ENCODE measurements at places on chromosomes 12 and 14.
A peak's percentile ranks its signal among the peaks of the same experiment; 100 is the strongest.

DNA sequence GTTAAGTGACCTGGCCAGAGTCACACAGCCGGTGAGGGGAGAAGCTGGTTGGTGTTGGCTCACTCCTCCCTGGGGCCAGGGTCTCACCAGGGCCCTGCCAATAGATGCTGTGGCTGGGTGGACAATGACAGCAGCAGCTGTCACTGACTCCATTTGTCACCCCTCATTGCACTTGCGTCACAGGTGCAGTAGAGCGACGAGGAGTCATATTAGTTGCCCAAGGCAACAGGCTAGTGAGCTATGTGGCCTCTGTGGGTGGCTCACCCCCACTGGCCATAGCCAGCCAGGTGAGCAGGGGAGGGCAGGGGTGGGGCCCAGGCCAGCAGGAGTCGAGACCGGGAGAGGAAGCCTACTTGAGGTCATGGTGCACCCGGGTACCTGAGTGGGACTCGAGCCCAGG is 9.7 kb downstream of the SLC25A47 start:
- no peak for DNase-seq

DNA sequence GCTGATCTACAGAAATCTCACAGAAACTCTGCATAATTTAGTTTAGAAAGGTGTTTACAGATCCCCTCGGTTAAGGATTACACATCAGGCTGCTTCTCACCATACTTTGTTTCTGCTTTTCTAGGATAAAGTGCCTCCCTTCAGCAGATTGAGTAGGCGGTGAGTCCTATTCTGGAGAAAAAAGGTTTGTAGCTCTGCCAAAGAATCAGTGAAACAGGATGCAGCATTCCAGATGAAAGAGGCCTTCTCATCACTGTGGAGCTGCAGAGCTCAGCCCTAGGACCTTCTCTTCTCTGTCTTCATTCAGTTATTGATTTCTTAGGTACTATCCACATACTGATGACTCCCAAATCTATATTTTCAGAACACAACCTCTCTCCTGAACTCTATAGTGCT is 155.5 kb upstream of the KRR1 start:
- no peak for DNase-seq

- DNase-seq, result no peak
Observed at GRCh38 chr12:20268771-20269170, 99.6 kb upstream of the PDE3A start.

GRCh38 chr12:46406352-46407027 is 33.9 kb upstream of the SLC38A2 start:
- no peak for DNase-seq

- DNase-seq, result no peak
Observed at GRCh38 chr12:130424858-130425697, 87.4 kb downstream of the PIWIL1 start.

- no peak for DNase-seq
Observed at GRCh38 chr12:108831309-108831991, 25.9 kb downstream of the SSH1 start.

DNA sequence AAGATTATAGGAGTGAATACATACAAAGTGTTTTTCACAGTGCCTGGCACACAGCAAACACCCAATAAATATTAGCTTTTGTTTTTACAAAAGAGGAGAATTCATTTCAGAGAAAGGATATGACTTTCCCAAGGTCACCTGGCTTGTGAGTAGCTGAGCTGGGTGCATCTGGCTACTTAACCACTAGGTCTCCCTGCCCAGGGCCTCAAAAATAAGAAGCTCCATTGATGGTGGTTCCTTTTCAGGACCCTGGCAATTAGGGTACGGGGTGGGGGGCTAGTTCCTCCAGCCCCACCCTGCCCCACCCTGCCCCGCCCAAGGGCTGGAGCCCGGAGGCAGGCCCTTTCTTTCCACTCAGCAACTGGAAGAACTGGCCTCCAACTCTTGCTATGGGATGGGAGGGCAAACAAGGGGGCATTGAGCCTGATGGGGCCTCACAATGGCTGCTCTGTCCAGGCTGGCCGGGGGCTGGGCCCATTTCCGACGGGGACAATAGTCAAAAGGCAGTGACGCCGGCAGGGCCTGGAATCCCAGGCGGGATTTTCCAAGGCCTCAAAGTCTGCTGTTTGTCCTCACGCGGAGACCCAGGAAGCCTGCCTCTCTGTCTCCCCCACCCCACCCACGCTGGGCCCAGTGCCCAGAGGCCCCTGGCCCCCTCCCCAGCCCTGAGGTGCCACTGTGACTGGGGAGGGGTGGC is 8.2 kb upstream of the ATG101 start:
- DNase-seq, result no peak

- no peak for DNase-seq
Observed at GRCh38 chr14:64870160-64870559, 9.5 kb downstream of the SPTB start.

DNA sequence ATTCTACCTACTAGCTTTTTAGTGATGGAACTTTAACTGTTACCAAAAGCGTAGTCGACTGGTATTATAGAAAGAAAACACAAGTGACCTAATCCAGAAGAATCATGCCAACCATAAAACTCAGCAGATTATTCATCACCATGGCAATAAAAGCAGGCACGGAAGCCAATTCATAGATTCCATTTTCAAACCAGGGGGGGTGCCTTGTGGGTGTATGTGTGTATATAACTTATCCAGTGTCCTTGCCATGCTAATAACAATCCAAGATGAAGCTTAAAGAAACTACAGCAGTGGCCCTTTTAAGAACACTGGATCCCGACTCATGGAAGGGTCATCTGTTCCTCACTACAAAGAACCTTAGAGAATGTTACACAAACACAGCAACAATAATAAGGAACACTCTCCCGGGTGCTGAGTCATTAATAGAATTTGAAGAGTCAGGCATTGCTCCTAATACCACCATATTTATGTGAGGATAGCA is 61.0 kb downstream of the EPS8 start:
- DNase-seq, result no peak

DNA sequence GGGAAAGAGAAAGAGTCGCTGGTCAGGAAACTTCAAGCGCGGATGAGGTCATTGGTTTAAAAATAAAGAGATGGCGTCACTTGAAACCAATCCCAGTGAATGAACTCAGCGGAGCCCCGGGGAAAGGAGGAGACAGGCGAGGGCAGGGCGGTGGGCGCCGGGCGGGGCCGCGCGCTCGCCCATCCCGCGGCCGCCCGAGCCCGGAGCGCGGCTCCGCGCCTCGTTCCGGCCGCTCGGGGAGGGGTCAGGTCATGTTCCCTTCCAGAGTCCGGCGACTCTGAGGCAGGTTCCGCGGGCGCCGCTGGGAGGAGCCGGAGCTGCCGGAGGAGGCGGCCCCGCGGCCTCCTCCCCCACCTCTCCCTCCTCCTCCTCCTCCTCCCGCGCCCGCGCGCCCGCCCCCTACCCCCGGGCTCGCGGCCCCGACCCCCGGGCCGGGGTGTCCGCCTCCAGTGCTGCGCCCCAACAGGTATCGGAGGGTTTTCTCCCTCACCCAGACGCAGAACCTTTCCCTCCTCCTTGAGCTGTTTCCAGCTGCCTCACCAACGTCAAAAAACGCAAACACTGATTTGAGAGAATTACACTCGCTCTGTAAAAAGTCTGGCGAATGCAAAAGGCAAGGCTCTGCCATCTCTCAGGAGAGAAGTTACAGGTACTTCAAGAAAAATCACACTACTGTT is at the start of gene DUSP16:
Gene DUSP16 (minus strand): TSS at position 279 of the 677 bp plus-strand sequence. CDS start 41,765 bp downstream, outside the sequence.
- DNase-seq, result peak; percentile 78

DNA sequence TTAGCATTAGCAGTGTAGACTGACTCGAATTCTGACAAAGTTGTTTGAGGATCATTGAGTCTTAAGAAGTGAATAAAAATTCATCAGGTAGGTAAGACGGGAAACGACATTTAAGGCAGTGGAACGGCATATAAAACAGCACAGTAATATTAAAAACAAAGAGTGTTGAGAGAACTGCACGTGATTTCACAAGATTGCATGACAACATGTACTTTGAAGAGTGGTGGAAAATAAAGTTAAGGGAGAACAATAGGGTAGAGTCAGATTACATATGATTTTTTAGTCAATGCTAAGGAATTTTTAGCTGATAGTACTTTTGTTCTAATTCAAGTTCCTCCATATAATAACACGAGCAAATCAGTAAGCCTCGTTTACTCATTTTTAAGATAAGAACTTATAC is 115.4 kb downstream of the SOX5 start:
- no peak for DNase-seq

- no peak for DNase-seq
Observed at GRCh38 chr12:130953771-130954543, at the start of gene ADGRD1. Gene ADGRD1 (plus strand): TSS chr12:130953907. CDS start chr12:130954466, 559 bp downstream.

- DNase-seq, result no peak
Observed at GRCh38 chr12:58104351-58104755, 163.0 kb downstream of the ATP23 start.

DNA sequence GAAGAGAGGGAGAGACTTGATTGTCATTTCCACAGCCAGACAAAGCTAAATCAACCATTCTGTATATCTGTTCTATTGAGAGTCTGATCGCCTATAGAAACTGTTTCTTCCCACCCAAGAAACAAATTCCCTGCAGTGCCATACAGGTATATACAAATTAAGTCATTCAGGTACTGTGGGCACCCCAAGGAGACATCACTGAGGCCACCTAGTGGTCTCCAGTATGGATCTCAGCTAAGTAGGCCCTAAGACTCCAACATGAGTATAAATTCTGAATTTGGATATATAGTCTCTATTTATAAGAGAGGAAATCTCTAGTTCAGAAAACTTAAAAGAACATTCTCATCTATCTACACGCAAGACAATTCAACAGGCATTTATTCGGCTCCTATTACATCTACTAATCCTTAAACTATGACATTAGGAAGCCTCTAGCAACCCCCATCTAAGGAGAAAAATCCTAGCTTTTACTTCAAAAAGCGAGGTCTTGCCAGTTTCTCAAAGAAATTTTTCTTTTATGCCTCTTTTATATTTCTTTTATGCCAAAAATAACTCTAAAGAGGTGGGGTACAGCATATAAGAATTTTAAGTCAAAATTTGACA is 62.6 kb downstream of the DCAF5 start:
- DNase-seq, result no peak

- DNase-seq, result no peak
Observed at GRCh38 chr14:25848601-25849000, 749.2 kb downstream of the NOVA1 start.

DNA sequence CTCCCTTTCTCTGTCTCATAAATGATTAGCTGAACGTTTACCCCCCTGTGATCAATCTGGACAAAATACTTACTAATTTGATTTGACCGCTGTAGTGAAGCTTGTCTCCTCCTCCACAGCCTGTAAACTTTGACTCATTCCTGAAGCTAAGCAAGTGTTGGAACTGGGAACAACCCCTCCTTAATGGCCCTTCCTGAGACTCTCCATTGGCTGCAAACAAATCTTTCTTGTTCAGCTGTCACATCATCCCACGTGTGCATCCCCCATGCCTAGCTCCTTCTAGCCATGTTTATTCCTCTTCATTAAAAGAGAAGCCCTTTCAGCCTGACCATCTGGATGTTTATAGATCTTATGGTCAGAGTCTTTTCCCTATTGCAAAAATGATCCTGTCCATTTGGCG is 281.2 kb downstream of the RGS6 start:
- DNase-seq, result no peak

DNA sequence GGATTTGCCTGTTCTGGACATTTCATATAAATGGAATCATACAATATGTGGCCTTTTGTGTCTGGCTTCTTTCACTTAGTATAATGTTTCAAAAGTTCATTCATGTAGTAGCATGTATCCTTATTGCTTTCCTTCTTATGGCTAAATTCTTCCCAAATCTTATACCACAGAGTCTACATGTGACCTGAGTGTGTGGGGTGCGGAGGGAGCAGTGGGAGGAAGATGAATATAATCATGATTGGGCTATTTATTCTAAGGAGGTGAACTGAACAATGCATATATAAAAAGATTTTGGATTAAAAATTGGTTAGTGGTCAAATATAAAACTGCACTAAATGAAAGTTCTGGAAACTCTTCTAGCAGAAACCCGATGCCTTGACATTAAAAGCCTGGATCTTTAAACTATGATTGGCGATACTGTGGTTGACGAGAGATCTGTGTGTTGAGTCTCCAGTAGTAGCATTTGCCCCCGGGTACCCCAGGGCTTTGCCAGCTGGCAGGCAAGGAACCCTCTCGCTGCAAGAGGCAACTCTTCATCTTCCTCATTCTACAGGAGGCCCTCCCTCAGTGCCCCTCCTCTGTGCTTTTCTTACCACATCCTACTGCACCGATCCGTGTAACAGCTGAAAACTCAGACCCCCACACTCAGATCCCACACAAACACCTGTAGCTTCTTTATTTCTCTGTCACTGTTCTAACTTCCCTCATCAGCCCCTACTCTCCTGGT is 2.6 kb downstream of the CYP46A1 start:
- DNase-seq, result no peak

DNA sequence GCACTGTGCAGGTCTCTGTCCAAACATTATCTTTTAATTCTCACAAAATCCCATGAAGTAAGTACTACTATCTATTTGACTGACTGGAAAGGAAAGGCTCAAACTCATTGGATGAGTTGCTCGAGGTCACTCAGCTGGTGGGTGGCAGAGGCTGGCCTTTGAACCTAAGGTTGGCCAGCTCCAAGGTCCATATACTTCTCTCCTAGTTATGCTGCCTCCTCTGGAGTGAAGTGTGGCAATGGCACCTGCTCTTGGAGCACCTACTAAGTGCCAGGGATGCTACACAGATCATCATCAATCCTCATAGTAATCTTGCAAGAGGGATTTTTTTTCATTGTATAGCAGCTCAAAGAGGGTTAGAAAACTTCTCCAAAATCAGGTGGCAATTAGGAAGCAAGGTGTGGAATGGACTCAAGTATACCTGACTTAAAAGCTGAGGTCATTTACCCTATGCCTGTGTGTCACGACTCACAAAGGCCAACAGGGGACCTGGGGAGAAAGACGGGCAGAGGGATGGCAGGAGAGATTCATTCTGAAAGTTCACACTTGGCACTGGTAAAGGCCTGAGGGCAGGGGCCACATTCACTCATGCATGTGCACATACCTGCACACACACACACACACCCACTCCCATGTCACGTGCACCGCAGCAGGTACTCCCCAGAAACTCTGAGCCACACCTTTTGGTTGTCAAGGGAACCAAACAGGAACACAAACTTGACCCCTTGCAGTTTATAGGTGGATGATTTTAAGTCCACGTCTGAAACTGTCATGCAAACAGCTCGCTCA is 146.4 kb downstream of the FOXN3 start:
- DNase-seq, result no peak

DNA sequence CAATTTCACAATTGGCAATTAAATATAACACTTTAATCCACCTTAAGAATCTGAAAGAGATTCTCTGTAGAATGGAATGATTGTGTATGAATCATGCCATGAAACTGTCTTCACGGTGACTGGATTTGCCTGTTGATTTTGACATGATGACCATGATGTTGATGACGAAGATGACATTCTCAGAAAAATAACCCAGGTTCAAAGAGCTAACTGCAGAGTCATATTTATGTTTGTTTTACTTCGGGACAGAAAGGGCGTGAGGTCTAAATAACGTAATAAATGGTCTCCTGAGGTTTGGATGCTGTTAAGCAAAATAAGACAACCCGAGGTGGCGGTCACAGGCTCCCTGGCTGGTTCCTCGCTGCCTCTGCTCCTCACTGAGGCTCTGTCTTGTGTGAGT is 532.0 kb downstream of the TMEM121 start:
- no peak for DNase-seq

- no peak for DNase-seq
Observed at GRCh38 chr14:103749860-103750259, 34.2 kb downstream of the ZFYVE21 start.

Data from cortex of kidney (tissue), 1 donor.